ENCODE measurements at places on chromosomes 7 and 10.

DNA sequence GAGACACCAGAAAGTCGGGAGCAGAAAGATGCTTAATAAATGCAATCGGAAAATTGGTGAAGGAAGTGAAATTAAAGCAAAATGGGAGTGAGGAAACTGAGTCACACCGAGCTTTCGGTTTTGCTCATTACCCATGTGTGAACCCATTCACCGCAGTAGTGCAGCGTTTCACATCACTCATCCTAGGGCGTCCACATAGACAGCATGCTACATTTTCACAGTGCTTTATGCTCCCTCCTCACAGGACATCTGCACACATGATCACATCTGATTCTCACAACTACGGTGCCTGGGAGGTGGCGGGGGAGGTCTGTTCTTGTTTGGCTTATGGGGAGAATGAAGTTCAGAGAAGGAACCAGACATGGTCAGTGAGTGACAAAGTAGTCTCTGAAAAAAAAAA lies 36.6 kb upstream of the ATP6V0A4 start:
- DNase-seq: no peak

GRCh38 chr10:42929993-42930392 lies 146.9 kb upstream of the RET start:
- DNase-seq: no peak

GRCh38 chr10:51878695-51879094 lies 179.3 kb upstream of the CSTF2T start:
- no peak for DNase-seq

- DNase-seq: no peak
These were observed 23.1 kb downstream of the MYPN start for GRCh38 chr10:68132391-68132790.

DNA sequence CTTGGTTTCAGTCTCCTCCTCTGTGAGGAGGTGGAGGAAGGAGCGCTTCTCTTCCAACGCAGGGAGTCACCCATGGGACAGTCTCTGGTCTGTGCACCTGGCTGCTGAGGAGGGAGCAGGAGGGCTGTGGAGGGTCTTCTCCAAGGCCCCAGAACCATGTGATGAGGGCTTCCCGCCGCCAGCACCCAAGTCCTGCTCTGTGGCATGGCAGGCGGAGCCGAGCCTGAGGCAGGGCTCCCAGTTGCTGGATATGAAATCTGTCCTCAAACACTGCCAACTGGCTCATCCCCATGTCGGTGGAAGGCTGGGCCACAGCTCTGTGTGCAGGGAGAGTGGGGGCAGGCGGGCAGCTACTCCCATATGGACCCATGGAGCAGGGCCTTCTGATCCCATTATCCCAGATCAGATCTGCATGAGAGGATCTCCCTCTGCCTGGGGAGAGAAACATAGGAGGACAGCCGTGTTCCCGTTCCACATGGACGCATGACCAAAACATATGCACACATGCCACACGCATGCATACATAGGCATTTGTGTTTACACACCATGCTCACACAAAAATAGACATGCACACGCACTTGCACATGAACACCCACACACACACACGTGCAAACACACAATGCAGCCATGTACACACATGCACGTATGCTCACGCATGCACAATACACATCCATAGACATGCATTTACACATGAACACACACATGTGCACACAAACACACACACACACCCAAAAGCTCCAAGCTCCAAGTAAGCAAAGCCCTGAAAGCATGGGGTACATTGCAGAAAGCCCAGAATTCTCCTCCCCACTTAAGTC lies 38.8 kb upstream of the EN2 start:
- DNase-seq: no peak

DNA sequence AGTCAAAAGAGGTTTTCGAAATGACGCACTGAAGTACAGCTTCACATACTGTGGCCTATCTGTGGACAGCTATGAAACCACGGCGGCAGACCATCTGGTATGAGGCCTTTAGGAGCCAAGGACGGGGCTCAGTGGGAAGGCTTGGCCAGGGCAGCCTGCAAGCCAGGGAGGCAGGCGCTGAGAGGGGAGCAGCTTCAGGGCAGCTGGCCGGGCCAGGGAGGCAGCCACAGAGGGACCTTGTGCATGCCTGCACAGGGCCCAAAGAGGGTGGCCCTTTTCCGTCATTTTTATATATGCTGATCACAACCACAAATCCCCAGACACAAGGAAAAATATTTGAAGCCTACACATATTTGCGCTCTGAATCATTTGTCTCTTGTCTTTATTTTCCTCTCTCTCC lies 13.5 kb downstream of the CALD1 start:
- no peak for DNase-seq

DNA sequence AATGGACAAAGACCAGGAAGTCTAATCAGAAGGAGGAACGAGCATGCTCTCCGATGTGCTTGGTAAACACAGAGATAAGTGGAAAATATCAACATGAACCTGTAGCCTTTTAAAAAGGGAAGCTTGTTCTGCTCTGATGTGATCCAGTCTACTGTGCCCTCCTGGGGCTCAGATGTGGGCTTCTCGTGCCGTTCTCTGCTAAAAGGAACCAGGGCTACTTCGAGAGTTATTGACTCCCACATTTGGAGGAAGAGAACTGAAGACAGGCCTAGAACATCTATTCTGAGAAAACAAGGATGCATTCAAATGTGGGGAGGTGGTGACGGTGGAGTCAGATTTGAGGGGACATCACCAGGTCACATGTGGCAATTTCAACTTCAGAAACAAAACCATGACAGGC lies 325.4 kb downstream of the GLRX3 start:
- no peak for DNase-seq

- no peak for DNase-seq
These were observed 3.5 kb upstream of the CFAP58 start for GRCh38 chr10:104350127-104350635.

DNA sequence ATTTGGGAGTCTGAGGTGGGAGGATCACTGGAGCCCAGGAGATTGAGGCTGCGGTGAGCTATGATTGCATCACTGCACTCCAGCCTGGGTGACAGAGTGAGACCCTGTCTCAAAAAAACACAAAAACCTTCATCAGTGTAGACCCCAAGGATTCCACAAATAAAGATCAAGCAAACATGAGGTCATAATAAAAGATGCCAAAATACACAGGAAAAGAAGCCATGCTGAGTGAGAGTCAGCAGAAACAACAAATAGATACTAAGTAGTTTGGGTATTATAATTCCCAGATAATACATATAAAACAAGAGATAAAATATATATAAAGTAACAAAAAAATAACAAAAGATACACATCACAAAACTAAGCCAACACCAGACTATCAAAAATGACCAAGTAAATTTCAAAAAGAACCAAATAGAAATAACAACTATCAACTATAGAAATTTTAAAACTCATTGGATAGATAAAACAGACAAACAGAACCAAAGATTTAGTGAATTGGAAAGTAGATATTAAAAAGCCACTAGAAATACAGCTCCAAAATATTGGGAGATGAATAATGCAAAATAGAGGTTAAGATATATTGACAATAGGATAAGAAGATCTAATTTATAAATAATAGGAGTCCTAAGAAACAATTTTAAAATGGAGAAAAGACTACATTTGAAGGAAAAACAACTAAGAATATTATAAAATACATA lies 48.9 kb upstream of the FHIP2A start:
- no peak for DNase-seq

- no peak for DNase-seq
These were observed 48.7 kb downstream of the PWWP2B start for GRCh38 chr10:132445516-132446194.

DNA sequence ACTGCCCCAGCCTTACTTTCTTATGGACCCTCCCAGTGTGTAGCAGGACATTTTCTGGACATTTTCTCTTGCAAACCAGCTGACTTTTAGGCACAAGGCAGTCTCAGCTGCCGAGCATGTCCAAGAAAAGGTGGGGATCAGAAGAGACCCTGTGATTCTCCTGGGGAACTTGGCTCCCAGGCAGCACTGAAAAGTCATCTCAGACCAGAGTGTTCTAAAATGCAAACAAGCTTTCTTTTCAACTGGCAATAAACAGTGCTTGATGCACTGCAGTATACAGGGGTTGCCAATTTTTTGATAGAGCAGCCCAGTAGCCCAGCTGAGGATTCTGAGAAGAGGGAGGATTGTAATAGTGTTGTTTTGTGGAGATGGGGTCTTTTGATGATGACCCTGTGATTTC lies 168.0 kb upstream of the PHYHIPL start:
- no peak for DNase-seq

DNA sequence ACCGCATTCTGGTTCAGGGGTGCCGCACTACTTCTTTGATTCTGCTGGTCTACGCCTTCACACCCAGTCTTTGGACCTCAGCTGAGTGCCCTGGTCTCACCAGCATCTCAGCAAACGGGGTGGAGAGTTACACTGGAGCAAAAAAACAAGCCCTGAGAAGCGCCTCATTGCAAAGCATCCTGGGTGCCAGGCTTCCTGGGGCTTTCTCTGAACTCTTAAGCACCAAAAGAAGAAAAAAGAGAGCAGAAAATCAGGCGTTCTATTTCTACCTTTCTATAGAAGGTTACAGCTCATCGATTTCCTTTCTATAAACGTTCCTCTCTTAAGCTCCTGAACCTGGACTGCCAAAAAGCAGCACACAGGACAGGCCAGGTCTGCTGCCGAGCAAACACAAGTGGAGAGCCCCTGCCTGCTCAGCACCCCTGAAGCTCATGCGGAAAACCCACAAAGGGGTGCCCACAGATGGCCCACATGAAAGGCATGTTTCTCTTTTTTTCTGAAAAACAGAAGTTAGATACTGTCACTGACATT lies 217.9 kb downstream of the SFMBT2 start:
- DNase-seq: peak; percentile 46

DNA sequence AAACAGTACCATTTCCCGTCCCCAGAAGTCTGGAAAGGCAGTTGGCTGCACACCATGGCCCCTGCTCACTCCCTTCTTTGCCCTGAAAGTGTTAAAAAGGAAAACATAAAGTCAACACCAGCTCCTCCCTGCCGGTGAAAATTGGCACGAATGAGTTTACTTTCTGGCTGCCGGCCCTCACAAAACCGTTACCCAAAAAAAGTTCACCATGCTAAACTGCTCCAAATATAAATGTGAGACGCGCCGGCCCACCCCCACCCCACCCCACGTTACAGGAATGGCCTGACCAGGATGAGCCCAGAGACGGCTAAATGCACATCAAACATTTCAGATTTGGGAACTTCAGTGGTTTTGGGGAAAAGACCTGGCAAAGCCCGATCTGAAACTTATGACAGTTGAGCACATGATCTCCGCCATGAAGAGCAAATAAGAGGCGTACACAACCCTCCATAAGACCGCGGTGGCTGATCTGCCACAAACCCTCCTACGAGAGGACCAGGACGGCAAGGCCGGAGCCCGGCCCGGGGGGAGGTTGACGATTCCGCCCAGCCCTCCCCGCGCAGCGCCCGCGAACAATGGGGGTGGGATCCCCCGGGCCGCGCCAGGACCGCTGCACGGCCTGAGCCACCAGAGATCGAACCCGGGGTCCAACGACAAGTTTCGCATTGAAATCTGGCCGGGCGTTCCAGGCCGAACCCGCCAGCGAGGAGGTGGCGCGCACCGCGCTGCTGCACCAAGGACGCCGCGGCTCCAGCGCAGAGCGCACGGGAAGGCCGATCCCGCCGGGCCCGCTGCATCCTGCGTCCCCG lies 952 bp downstream of the DIP2C start:
- no peak for DNase-seq

DNA sequence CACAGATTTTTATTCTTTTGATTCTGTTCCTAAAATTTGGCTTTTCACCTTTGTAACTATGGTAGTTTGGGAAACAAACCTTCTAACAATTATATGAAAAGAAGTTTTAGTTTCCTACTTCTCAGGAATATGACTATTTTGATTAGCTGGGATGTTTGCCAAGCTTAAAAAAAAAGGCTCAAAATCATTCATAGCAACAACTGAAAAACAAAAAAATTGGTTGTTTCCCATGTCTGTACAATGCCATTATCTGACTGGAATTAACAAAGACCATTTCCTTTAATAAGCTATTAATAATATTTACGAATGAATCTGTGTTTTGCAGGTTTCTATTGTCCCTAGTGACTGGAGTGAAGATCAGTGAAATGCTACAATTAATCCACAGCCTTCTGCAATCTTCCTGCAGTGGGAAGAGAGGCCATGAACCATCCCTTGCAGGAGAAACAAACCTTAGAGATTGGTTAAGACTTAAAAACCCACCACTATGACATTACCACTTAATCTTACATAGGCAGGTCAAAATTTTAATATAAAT lies 4.2 kb downstream of the PURB start:
- no peak for DNase-seq

GRCh38 chr10:3782451-3783315 lies 2.3 kb downstream of the KLF6 start:
- no peak for DNase-seq

DNA sequence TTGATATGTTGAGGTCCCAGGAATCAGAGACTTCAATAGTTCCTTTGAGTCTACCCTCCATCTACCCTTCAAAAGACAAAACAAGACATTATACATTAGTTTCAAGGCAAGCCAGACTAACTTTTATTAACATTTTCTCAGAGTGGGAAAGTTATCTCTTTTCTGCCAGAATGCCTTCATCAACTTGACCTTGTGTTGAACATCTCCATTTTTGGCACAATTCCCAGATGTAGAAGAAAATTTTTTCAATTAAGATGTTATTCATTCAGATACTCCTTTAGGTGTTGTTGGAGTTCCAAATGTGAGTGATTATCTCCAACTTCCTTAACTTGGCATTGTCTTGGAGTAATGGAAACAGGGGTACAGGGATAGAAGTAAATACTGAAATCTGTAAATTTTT lies 59.1 kb downstream of the NRF1 start:
- no peak for DNase-seq

DNA sequence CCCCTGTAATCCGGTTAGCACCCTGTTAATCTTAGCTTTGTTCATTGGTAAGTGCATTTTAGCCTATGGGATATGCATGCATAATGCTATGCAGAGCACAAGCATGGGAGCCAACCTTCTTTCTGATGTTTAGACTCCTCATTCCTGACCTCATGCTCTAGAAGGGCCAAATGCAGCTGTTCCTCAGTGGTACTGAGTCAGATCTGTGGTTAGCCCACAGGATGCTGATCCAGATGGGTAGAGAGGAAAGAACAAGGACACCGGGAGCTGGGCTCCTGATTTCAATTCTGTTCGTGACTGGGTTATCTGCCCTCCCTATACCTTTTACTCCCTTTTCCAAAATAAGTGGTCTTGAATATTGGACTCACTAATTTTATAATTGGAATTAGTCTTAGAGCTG lies 31.7 kb upstream of the C10orf90 start:
- no peak for DNase-seq

GRCh38 chr7:33410266-33410665 lies 280.9 kb downstream of the BBS9 start:
- no peak for DNase-seq

- DNase-seq: no peak
These were observed 955.0 kb downstream of the GATA3 start for GRCh38 chr10:9009505-9009904.

GRCh38 chr7:3371601-3372000 lies 70.5 kb downstream of the SDK1 start:
- no peak for DNase-seq

GRCh38 chr7:149147752-149148653 lies 750 bp downstream of the ZNF398 start:
- DNase-seq: peak; percentile 27

GRCh38 chr7:97039374-97040065 lies 14.9 kb upstream of the DLX5 start:
- DNase-seq: no peak

GRCh38 chr10:23696476-23696875 lies 257.6 kb downstream of the OTUD1 start:
- DNase-seq: no peak
